ENCODE measurements at places on chromosomes 1 and 21.

GRCh38 chr1:212966616-212967015, 16.3 kb downstream of the VASH2 start:
- no peak for DNase-seq

DNA sequence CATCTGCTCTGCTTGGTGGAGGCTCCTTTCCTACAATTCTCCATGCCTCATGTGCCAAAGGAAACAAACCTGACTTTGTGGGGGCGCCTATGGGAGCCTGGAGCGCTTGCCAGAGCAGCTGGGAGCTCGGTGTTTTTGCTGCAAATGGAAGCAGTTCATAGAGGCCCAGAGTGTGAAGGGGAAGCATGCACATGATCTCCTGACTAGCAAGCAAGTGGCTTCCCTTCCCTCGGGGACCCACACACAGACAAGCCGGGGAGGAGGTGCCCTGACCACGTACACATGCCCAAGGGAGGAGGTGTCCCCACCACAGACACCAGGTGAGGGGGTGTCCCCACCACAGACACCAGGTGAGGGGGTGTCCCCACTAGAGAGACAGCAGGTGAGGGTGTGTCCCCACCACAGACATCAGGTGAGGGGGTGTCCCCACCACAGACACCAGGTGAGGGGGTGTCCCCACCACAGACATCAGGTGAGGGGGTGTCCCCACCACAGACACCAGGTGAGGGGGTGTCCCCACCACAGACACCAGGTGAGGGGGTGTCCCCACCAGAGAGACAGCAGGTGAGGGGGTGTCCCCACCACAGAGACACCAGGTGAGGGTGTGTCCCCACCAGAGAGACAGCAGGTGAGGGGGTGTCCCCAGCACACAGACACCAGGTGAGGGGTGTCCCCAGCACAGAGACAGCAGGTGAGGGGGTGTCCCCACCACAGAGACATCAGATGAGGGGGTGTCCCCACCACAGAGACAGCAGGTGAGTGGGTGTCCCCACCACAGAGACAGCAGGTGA, 106.8 kb downstream of the CRYAA start:
- no peak for DNase-seq

- DNase-seq = no peak
Measured at GRCh38 chr1:15258833-15259621, 12.0 kb downstream of the FHAD1 start.

- no peak for DNase-seq
Measured at GRCh38 chr1:39275836-39276507, 71.5 kb downstream of the MACF1 start.

- DNase-seq = no peak
Measured at GRCh38 chr1:235855811-235856429, 10.8 kb downstream of the LYST start.

DNA sequence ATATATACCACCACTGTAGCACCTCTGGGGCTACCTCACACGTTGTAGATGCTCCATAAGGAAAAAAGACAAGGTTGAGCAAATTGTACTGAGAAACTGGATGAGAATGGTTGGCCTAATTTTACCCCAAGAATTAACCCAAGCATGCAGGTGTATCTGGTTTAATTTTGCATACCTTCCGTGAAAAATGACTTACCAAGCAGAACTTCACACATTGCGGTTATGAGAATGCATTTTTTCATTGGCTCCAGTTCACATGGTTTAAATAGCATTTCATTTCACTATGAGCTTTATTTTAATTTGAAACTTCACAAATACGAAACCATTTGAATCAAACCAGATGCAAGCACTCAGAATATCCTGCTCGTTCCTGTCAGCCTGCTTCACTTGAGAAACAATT, 512.2 kb downstream of the LTN1 start:
- no peak for DNase-seq

- no peak for DNase-seq
Measured at GRCh38 chr1:35533586-35533985, 23.6 kb downstream of the KIAA0319L start.

Measured in stimulated activated CD8-positive, alpha-beta memory T cell treated with anti-CD3 and anti-CD28 coated beads, Interleukin-15, amount 100 ng/mL, for 4 hours (primary cell).